D341Med (cell line): ENCODE measurements at places on chromosomes 2 and 18.

- no peak for DNase-seq
Measured at GRCh38 chr2:100286318-100286717, 36.0 kb downstream of the LONRF2 start.

- no peak for DNase-seq
Measured at GRCh38 chr2:116319935-116320334, 1494.6 kb upstream of the DDX18 start.

- DNase-seq, result no peak
Measured at GRCh38 chr2:110865188-110865587, 132.8 kb downstream of the ACOXL start.

DNA sequence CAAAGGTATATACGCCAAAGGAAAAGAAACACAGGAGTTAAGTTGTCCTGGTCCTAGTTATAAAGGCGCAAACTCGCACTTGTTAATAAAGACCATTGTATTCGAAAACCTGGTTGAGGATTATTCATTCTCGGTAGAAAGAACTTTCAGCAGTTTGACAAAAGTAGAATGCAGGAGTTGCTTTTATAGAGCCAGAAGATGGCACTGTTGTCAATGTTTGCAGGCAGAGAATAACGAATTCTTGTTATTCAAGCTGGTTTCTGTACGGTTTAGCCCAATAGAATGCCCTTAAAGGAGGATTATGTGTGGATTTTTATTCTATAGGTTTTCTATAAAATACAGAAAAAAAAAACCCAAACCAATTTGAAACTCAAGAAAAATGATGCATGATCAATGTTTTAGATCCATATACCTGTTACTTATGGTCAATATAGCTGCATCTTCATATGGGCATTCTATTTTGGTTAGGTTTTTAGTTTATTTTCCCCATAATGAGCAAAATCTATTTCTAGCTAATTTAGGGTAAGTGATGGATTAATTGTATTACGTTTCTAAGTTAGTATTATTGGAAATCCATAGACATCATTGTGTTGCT, 510.3 kb downstream of the PLCL1 start:
- no peak for DNase-seq

DNA sequence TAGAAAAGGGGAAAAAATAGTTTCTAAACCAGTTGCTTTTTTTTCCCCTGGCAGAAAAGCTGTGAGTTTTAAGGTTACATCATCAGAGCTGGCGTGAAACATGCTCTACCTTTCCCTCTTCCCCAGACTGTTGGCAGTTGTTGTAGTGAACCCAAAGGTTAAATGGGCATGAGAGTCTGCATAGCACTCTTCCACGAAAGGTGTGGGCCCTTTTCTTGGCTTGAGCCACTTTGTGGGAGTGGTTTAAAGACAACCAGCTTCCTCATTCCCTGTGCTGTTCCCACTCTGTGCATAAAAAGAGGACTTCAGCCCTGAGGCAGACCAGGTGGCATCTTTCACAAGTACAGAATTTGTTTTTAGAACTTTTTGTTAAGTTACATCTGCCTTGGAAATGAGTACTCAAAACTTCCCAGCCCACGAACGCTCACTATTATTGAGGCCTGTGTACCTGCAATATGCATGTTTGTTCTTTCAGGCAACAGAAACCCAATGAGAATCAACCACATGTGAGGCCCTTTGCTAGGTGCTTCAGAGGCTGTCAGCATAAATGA, 243.8 kb downstream of the BABAM2 start:
- DNase-seq, result no peak

DNA sequence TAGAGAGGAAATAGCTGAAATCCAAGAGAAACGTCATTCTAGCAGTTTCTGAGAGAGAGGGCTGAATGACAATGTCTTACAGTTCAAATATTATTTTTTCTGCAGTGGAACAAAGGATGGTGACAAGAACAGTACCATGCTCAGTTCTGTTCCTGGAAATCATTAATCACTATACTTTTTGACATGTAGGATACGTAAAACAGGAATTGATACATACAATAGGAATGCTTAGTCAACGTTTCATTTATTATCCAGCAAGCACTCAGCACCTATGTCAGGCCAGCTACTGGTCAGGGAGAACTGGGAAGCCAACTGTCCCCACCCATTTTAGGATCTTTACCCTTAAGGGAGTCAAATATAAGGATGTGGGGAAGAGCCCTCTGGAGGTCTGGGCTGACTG, 114.7 kb downstream of the DHRS9 start:
- DNase-seq, result no peak

DNA sequence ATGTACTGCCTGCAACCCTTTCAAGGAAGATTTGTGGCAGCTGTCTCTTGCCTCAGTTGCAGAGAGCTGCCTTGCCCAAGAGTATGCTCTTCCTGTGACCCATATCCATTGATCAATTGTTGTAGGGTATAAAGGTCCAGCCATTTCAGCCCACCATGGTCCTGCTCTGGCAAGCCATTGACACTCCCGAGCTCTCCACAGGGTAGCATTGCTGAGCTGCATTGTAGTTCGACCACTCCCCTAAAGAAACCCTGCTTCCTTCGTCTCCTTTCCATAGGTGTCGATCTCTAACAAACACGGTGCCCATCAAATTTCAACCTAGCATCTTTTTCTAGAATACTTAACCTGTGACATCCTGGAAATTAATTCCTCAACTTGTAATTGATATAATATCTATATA, 104.9 kb upstream of the NDUFV2 start:
- DNase-seq, result no peak

DNA sequence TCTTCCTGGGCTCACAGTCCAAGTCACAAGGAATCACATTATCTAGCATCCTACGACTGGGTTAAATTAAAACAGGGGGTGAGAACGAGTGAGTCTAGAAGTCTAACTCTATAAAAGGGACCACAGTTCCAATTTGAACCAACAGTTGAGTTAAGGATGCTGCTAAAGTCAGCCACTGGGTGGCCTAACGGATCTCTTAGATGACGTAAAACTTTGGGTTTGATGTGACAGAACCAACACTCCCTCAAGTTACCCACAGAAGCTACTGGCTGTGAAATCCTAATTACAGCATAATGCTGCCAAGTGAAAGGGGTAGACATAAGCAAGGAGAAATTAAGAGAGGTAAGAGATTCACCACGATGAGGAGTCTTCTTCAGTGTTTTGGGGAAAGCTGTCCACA, 32.7 kb upstream of the RUFY4 start:
- DNase-seq, result no peak

DNA sequence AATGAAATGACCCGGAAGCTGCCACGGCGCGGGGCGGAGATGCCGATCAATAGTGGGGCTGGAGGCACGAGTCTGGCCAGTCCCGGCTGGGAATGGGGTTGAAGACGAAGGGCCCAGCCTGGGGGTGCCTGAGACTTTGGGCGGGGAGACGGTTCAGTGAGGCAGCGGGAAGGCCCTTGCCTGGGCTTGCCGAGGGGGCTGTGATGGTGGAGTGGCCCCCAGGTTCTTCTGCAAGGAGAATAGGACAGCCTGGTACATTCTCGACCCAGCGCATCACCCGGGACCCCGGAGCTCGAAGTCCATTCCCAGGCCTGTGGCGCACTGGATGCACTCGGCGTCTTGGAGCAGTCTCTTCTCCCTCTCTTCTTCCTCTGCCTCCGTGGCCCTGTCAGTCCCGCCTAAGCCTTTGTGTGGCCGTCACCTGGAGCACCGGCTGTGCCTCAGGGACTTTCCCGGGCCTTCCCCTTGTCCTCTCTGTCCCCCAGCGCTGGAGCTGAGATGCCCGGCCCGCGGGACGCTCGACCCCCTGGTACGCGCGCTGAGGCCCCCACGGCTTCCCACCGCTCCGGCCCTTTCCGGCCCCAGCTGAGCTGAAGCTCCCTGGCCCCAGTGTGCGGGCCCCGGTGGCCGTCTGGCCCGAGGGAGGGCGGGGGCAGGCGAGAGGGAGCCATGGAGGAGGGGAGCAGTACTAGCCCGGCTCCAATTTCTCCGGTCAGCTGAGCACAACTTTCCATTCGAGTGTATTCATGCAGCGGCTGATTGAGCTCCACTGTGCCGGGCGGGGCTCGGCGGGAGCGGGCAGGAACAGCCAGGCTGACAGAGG, 8.0 kb downstream of the SIX3 start:
- no peak for DNase-seq

- DNase-seq, result no peak
Measured at GRCh38 chr2:122868646-122869275, 1113.3 kb downstream of the TSN start.

- DNase-seq, result no peak
Measured at GRCh38 chr2:8448824-8449556, 232.9 kb upstream of the ID2 start.

GRCh38 chr2:146874260-146874658, 970.6 kb upstream of the ACVR2A start:
- no peak for DNase-seq

DNA sequence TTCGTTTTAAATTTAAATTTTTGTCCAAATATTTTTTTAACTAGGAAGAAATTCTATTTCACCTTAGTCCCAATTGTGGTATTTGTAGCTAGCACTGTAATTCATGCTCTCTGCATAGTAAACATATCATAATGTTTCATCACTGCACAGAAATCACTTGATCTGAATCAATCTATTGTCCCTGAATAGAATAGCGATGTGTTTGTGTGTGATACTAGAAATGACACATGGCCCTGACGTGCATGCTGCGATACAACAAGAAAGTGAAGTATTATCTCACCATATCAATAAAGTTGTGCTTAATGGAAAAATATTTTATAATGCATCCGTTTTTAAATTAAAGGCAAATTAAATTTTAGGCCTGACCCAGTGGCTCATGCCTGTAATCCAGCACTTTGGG, 10.0 kb downstream of the TTL start:
- no peak for DNase-seq

DNA sequence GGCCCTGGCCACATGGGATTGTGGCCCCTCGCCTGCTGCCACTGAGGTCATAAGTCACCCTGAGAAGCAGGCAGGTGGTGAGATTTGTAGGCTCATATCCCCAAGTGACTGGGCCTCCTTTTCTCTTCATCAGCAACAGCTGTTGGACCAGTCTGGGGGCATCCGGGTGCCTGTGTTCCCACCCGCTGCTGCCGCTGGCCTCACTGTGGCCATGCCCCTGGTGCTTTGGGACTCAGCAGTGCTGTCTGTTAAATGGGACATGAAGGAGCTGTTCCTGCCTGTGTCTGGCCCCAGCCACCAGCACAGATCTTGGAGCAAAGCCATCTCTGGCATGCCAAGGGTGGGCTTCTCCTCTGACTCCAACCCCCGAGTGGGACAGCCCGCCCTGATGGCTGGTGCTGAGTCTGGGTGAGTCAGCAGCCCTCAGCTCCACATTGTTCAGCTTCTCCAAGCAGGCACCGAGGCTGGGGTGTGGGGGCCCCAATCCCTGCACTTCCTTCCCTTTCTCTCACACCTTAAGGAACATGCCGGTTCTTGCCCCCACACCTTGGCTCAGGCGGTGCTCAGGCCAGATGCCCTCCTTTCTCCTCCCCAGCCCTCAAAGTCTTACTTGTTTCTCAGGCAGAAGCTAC, 207.9 kb downstream of the GLI2 start:
- DNase-seq, result no peak

- DNase-seq, result peak; percentile 78
Measured at GRCh38 chr2:43226955-43227829, 786 bp upstream of the ZFP36L2 start.

- DNase-seq, result no peak
Measured at GRCh38 chr2:109637749-109638570, 23.8 kb downstream of the SOWAHC start.

- no peak for DNase-seq
Measured at GRCh38 chr2:29233428-29233827, 118.2 kb downstream of the CLIP4 start.
